ENCODE measurements at places on chromosomes 12 and 14.
A peak's percentile ranks its signal among the peaks of the same experiment; 100 is the strongest.

- no peak for DNase-seq
These were observed 359.8 kb downstream of the PCNX1 start for GRCh38 chr14:71267007-71267513.

DNA sequence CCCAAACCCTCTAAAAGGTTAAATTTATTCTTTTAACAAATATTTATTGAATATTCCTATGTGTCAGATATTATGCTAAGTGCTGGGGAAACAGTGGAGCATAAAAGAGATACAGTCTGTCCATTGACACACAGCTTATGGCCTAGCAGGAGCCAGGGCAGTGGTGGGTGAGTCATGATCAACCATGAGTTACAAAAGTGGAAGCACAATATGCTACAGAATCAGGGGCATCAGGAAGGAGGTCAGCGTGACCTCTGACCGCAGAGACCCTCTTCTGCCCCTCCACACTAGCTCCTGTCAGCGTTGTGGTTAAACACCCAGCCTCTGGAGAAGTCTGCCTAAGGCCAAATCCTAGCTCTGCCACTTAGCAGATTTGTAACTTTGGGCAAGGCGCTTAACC, 4.7 kb upstream of the PPP1R1A start:
- no peak for DNase-seq

DNA sequence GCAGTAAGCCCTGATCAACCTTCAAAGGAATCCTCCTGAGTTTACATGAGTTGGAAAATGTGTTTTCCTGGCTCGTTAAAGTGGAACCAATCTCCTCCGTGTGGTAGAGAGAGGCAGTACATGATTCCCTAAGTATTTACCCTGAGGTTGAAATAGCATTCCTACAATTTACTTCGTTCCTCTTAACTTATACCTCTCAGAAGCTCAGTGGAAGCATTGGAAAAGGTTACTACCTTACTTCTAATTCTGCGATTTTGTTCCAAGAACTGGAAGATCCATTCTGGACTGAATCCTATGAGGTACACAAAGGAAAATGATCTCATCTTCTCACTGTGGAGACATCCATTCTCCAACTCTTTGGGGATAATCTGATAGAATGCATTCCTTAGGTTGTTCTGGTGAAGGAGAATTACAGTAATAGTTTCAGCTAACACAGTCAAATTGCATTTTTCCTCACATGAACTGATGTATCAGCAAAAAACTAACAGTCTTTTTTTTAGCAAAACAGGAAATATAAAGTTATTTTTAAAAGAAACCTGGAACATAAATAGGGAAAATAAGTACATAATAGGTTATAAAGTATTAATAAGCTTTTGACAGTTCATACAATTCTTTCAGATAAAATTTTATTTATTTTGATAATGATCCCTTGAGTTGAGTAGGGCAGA, 475.6 kb downstream of the PDZRN4 start:
- no peak for DNase-seq

DNA sequence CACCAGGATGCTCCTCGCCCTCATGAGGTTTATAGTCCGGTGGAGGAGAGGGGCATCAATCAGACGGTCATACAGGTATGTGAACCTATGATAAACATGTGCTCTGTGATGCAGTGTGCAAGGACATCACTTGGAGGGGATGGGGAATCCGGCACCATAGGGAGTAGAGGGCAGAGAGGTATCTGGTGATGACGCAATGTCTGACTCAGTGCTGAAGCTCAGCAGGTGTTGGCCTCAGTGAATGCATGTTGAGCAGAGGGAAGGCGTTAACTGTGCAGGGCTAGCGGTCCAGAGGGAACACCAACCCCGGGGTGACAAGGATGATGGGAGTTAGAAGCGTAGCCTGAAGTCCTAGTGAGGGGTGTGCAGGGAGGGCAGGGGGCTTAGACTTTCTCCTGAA, 200.9 kb downstream of the TMEM132C start:
- DNase-seq, result no peak

DNA sequence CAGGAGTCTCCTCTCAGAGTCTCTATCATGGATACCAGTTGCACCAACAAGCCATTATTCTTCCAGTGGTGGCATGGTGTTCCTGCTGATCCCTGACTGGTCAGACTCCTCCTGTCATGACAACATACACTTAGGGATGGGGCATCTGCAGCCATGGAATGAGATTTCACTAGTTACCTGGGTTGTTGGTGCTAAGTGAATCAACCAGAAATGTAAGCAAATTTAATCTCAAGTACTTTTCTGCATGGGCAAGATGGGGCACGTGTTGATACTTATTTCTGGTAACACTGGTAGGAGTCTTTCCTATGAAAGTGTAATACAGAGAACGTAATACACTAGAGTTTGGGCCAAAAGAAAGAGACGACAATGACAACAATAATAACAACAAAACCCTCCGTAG, 211.5 kb upstream of the FOXN3 start:
- no peak for DNase-seq

GRCh38 chr14:103495854-103496253, 26.8 kb downstream of the CKB start:
- no peak for DNase-seq

- DNase-seq, result no peak
These were observed 6.5 kb downstream of the HOXC12 start for GRCh38 chr12:53961025-53961761.

DNA sequence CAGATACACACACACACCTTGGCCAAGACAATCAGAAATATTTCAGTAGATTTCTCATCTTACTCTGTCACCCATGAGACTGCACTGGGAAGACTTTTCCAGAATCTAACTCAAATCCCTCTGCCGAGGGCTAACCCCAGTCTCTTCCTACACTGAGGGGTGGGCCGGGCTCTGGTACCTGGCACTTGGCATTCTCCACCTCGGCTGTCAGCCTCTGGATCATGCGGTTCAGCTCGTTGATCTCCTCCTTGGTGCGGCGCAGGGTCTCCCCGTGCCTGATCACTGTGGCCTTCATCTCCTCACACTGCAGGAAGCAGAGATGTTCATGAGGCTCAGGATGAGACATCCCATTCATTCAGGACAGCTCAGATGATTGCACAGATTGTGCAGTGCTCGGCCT, 4.9 kb downstream of the KRT83 start:
- DNase-seq, result no peak

DNA sequence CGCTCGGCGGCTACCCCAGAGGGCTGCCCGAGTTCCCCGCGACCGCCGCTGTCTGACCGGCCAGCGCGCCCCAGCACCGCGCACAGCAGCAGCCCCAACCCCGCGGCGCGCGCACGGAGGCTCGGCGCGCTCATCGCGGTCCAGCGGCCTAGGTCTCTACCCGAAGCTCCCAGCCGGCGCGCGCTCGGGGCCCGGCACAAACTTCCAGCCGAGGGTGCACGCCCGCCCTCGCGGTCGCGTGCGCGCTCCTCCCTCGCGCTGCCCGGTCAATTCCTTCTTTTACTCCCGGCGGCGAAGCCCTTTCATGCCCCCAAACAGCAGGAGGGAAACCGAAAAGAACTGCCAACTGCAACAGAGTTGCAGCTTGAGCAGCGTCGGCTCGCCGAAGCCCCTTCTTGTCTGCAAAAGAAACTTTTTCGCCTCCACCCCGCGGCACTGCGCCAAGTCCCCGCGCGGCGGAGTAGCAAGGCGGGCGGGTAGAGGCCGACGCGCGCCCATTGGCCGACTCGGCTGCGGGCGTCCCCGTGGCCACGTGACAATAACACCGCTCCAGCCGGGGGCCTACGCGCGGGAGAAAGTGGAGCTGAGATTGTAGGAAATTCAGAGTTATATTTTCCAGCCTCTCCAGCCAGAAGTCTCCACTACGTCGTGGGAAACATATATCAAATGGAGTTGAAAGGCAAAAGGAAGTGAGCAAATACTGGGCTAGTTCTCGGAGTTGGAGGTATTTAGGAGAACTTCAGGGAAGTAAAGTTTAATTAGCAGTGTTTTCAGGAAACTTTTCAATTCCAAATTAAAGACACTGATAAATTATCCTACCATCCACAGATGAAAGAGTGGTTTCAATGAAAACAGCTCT, at the start of gene LRIG3:
Gene LRIG3 (minus strand): TSS at position 403 of the 859 bp plus-strand sequence. CDS start 269 bp downstream, at position 134.
- peak; percentile 96 for DNase-seq

DNA sequence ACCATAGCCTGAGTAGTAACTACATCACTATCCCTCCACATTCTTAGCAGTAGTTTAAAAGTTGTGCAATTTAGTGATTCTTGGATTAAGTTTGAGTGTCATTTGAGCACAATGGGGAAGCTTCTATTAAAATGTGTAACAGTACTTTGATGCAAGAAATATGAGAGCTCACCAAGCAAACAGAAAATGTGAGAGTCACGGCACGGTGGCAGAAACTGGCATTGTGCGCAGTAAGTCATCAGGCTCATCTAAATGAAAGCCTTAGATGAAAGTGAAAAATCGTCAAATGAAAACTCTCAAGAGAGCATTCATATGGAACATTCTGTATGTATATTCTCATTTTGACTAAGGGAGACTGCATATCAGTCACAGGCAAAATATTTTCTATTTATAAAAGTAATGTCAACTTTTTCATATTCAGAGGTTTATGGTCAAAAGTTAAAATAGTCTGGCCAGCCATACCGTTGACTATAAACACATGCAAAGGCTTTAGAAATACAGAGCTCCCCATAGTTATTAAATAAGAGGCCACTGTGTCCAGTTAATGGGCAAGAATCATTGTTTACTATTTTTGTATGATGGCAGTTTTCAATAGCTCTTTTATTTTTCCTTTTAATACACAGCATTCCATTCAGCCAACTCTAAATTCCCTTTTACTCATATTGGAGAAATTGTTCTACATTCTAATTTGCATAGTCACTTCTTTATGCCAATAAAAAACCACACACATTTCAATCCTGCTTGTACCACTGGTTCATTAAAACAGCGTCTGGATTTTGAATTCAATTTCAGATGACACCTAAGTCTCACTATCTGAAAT, 167.9 kb downstream of the PRKD1 start:
- no peak for DNase-seq
